ENCODE measurements at places on chromosomes 6 and 20. TPM values are rescaled to one million over a fixed set of nuclear protein-coding genes. Genes with fewer than 3 reads are reported as not detected.
A peak's percentile ranks its signal among the peaks of the same experiment; 100 is the strongest.

DNA sequence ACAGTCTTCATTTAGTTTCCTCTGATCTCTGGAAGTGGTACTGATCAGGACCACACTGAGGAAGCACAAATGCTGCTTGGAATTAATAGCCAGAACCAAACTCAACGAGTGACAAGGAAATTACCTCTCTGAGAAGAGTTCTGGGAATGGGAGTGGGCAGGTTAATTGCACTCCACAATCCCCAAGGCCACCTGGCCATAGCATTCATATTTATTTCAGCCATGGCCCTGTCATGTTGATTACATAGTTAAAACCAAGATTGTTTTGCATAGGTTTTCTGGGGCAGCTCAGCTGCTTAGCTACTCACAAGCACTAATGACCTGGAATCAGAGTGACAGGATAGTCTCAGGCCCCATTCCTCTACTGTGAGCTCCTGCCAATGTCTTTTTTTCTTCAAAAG lies 230.2 kb upstream of the RIMS1 start:
- H3K27ac ChIP-seq = no peak overlapping the region
- H3K4me3 ChIP-seq = no peak overlapping the region
- H3K4me1 ChIP-seq = no peaks in the 10 kb centered on the region
- H3K27me3 ChIP-seq = no peaks in the 10 kb centered on the region
- DNase-seq = no peak
- H3K36me3 ChIP-seq = no peaks in the 10 kb centered on the region

DNA sequence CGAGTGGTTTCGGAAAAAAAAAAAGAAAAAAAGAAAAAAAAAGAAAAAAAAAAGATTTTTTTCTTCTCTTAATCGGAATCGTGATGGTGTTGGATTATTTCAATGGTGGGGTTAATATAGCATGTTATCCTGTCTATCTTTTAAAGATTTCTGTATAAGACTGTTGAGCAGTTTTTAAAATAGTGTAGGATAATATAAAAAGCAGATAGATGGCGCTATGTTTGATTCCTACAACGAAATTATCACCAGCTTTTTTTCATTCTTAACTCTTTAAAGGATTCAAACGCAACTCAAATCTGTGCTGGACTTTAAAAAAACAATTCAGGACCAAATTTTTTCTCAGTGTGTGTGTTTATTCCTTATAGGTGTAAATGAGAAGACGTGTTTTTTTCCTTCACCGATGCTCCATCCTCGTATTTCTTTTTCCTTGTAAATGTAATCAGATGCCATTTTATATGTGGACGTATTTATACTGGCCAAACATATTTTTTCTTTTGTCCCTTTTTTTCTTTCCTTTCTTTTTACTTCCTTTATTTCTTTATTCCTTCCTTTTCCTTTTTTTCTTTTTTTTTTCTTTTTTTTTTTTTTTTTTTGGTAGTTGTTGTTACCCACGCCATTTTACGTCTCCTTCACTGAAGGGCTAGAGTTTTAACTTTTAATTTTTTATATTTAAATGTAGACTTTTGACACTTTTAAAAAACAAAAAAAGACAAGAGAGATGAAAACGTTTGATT lies 3.6 kb downstream of the SOX4 start:
- peak overlapping the region; percentile 97 for H3K27ac ChIP-seq
- no peaks in the 10 kb centered on the region for H3K4me1 ChIP-seq
- no peak for DNase-seq
- peak overlapping the region; percentile 76 for H3K4me3 ChIP-seq

- no peak overlapping the region for H3K4me3 ChIP-seq
- H3K36me3 ChIP-seq = no peaks in the 10 kb centered on the region
- no peaks in the 10 kb centered on the region for H3K27me3 ChIP-seq
- no peaks in the 10 kb centered on the region for H3K4me1 ChIP-seq
- DNase-seq = no peak
Observed at GRCh38 chr6:82702574-82702973, 339.0 kb downstream of the TPBG start.

DNA sequence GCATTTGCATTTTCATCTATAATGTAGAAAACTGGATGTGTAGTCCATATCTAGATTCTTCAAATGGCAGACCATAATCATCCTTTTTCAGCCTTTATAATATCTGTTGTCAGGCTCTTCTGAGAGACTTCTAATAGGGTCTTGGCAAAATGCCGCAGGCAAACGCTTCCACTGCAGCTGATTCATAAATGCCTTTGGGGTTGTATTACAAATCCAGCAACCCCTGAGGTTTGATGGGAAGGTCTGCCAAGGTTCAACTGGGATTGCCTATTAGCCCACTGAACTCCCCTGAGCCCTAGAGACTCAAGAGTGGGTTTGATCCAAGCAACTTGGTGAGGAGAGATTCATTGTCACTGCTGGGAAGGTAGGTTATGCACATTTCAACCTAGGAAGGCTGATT lies 365.2 kb upstream of the POU3F2 start:
- no peaks in the 10 kb centered on the region for H3K36me3 ChIP-seq
- no peak for DNase-seq
- no peak overlapping the region for H3K4me3 ChIP-seq

GRCh38 chr6:45163952-45164766 lies 164.0 kb upstream of the RUNX2 start:
- DNase-seq = no peak
- H3K27me3 ChIP-seq = no peaks in the 10 kb centered on the region
- no peak overlapping the region for H3K4me3 ChIP-seq
- no peaks in the 10 kb centered on the region for H3K4me1 ChIP-seq

DNA sequence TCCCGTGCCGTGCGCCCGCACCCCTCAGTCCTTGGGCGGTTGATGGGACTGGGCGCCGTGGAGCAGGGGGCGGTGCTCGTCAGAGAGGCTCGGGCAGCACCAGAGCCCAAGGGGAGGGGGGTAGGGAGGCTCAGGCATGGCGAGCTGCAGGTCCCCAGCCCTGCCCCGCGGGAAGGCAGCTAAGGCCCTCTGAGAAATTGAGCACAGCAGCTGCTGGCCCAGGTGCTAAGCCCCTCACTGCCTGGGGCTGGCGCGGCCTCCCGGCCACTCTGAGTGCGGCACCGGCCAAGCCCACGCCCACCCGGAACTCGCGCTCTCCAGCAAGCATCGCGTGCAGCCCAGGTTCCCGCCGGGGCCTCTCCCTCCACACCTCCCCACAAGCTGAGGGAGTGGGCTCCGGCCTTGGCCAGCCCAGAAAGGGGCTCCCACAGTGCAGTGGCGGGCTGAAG lies 16.4 kb downstream of the SOX4 start:
- no peaks in the 10 kb centered on the region for H3K4me1 ChIP-seq
- H3K36me3 ChIP-seq = no peaks in the 10 kb centered on the region
- no peaks in the 10 kb centered on the region for H3K27me3 ChIP-seq

- DNase-seq = peak; percentile 22
- H3K4me1 ChIP-seq = no peaks in the 10 kb centered on the region
- peak overlapping the region; percentile 43 for H3K27ac ChIP-seq
- no peaks in the 10 kb centered on the region for H3K36me3 ChIP-seq
- H3K27me3 ChIP-seq = no peaks in the 10 kb centered on the region
Observed at GRCh38 chr6:146914489-146915483, 289.4 kb upstream of the STXBP5 start.

- H3K27ac ChIP-seq = no peak overlapping the region
- H3K27me3 ChIP-seq = no peaks in the 10 kb centered on the region
- H3K36me3 ChIP-seq = no peaks in the 10 kb centered on the region
Observed at GRCh38 chr20:48538856-48539255, 288.9 kb downstream of the PREX1 start.

- H3K27ac ChIP-seq = no peak overlapping the region
- no peak for DNase-seq
- no peaks in the 10 kb centered on the region for H3K36me3 ChIP-seq
- peaks cover 5% of the 10 kb centered on the region for H3K4me1 ChIP-seq
- peaks cover 7% of the 10 kb centered on the region for H3K27me3 ChIP-seq
- no peak overlapping the region for H3K4me3 ChIP-seq
Observed at GRCh38 chr20:56634735-56635385, 5.8 kb downstream of the TFAP2C start.

- H3K36me3 ChIP-seq = no peaks in the 10 kb centered on the region
- H3K4me1 ChIP-seq = no peaks in the 10 kb centered on the region
- no peak for DNase-seq
- no peak overlapping the region for H3K4me3 ChIP-seq
- no peaks in the 10 kb centered on the region for H3K27me3 ChIP-seq
- H3K27ac ChIP-seq = no peak overlapping the region
Observed at GRCh38 chr6:13251242-13251641, 77.1 kb downstream of the TBC1D7 start.

- H3K27me3 ChIP-seq = no peaks in the 10 kb centered on the region
- no peak for DNase-seq
- H3K4me1 ChIP-seq = no peaks in the 10 kb centered on the region
- H3K36me3 ChIP-seq = no peaks in the 10 kb centered on the region
- H3K27ac ChIP-seq = no peak overlapping the region
- no peak overlapping the region for H3K4me3 ChIP-seq
Observed at GRCh38 chr6:12369781-12370262, 79.7 kb downstream of the EDN1 start.

DNA sequence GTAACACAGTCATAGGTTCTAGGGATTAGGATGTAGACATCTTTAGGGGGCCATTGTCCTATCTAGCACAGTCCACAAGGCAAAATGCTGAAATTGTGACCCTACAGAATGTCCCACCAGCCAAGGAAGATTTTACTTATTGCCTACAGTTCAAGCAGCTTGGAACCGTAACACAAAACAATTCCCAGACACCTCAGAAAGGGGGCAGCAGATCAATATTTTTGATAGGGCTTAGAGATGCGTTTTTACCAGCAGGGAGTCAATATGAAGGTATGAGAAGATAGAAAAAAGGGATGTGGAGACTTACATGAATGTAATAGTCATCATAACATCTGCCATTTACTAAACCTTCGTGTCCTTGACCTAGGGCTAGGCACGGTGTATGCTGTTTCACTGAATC lies 81.0 kb downstream of the TMEM170B start:
- no peaks in the 10 kb centered on the region for H3K36me3 ChIP-seq
- H3K27me3 ChIP-seq = no peaks in the 10 kb centered on the region
- no peak overlapping the region for H3K4me3 ChIP-seq
- no peak for DNase-seq
- no peak overlapping the region for H3K27ac ChIP-seq

GRCh38 chr6:22751223-22751622 lies 181.9 kb downstream of the HDGFL1 start:
- no peaks in the 10 kb centered on the region for H3K27me3 ChIP-seq
- H3K4me1 ChIP-seq = no peaks in the 10 kb centered on the region
- H3K4me3 ChIP-seq = no peak overlapping the region
- H3K27ac ChIP-seq = no peak overlapping the region
- H3K36me3 ChIP-seq = no peaks in the 10 kb centered on the region

GRCh38 chr6:136134751-136135150 lies 115.4 kb downstream of the MTFR2 start:
- H3K27me3 ChIP-seq = no peaks in the 10 kb centered on the region
- no peak for DNase-seq
- no peak overlapping the region for H3K4me3 ChIP-seq

DNA sequence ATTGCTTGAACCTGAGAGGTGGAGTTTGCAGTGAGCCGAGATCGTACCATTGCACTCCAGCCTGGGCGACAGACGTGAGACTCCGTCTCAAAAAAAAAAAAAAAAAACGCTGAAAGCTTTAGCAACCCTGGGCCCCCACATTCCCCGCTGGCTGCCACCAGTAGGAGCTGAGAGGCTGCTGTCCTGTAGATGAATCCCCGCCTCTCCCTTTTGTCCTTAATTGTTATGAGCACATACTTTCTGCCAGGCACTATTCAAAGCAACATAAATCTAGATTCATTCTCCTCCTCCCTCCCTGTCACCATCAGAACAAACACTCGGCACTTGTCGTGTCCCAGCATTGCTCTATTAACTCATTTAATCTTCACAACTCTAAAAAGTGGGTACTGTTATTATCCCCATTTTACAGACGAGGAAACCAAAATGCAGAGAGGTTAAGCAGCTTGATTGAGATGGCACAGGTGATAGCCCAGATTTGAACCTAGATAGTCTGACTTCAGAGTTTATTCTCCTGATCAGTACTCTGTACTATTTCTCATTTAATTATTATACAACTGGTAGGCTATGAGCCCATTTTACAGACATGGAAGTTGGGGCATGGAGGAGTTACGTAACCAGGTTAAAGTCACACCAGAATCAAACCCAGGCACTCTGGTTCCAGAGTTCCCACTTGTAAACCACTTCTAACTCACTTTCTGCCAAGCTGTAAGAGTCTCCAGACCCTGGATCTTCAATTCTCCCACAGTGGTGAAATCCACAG lies 97.4 kb downstream of the EYA2 start:
- H3K36me3 ChIP-seq = no peaks in the 10 kb centered on the region
- H3K4me1 ChIP-seq = no peaks in the 10 kb centered on the region
- no peak for DNase-seq

DNA sequence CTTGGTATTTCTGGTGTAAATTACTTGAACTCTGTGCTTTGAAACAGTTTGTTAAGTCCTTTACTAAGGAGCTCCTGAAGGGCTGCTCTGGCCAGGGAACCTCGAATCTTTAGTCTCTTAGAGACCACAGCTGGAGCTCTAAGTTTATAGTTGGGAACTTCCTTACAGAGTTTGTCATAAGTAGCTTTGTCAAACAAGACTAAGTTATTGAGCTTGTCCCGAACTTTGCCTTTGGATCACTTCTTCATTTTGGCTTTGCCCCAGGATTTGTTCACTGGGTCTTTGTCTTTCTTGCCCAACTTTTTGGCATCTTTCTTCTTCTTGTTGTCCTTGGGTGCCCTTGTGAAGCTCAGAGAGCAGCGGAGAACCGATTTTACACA lies 64.8 kb downstream of the FAM50B start:
- no peak for DNase-seq
- H3K36me3 ChIP-seq = no peaks in the 10 kb centered on the region
- no peak overlapping the region for H3K4me3 ChIP-seq
- H3K27me3 ChIP-seq = no peaks in the 10 kb centered on the region

DNA sequence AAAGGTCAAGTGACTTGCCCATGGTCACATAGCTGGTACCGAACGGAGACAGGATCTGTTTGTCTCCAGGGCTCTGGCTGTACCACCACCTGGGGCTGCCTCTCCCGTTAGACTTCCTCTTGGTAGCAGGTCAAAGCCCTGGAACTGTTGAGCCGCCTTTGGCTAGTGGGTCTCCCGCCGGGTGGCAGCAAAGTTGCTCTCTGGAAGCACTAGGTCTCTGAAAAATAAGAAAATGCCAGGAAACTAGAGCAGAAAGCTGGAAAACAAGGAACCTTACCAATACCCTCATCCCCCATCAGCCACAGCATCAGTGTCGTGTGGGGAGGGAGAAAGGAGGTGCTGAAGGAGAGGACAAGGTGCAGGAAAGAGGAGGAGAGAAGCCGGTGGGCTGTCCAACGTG lies 291.0 kb upstream of the SUPT3H start:
- no peaks in the 10 kb centered on the region for H3K36me3 ChIP-seq
- no peak for DNase-seq
- H3K27ac ChIP-seq = no peak overlapping the region
- no peaks in the 10 kb centered on the region for H3K4me1 ChIP-seq

The MTFR2 gene
- not detected for total RNA-seq

The THEMIS gene
- 0.59 TPM for total RNA-seq

The NKX2-2 gene
- total RNA-seq = not detected

The PRDM1 gene
- total RNA-seq = 20.7 TPM

The CNR1 gene
- total RNA-seq = 1.4 TPM

The PLA2G7 gene
- 3.9 TPM for total RNA-seq

The PRND gene
- total RNA-seq = not detected

The PDE7B gene
- total RNA-seq = 21.1 TPM

The ISM1 gene
- 2.3 TPM for total RNA-seq

The PTK6 gene
- total RNA-seq = under 0.01 TPM

The UNC5CL gene
- total RNA-seq = not detected
